Stimulated activated CD8-positive, alpha-beta memory T cell treated with anti-CD3 and anti-CD28 coated beads, Interleukin-4, amount 100 ng/mL, for 4 hours (primary cell): ENCODE measurements at places on chromosomes 11 and 22.

GRCh38 chr11:71329786-71330185 is 77.4 kb upstream of the SHANK2 start:
- no peak for DNase-seq

DNA sequence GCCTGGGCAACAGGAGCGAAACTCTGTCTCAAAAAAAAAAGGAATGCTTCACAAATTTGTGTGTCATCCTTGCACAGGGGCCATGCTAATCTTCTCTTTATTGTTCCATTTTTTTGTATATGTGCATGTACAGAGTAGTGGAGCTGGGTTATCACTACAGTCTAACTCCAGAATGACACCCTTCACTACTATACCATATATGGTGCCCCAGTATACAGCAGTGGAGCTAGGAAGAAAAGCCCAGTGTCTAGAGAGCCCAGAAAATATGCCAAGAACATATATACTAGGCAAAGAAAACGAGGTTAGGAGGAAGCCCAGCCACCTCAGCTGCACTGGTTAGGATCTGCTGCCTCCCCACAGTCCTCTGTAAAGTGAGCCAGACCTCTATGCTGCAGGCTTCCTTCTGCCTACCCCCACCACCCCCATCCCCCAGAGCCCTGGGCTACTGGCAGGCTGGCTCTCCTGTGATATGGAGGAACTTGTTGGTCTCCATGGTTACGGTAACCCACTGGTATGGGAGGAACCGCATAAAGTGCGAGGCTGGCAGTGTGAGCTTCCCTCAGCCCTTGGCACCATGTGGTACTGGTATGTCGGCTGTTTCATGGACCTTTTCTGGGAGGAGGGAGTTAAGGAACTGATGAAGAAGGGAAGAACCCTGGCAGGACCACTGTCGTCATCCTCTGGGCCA is 34.3 kb downstream of the RCOR2 start:
- DNase-seq = no peak

DNA sequence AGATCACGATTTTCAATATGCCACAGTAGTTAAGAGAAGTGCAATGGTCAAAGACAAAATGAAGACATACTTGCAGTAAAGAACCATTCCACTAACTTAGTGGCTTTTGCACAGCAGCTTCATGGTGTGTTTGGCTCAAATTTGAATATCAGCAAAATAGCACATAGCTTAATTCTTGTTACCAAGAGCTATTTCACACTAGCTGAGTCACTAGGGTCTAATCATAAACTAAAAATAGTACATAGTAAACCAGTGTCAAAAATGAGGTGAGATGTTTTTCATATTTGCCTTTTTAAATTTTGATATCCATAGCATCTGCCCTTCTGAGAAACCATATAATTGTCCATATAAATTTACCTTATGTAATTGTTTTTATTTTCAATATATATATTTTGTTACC is 325.0 kb upstream of the LUZP2 start:
- no peak for DNase-seq

GRCh38 chr22:39802682-39803081 is 90.9 kb downstream of the ENTHD1 start:
- no peak for DNase-seq

DNA sequence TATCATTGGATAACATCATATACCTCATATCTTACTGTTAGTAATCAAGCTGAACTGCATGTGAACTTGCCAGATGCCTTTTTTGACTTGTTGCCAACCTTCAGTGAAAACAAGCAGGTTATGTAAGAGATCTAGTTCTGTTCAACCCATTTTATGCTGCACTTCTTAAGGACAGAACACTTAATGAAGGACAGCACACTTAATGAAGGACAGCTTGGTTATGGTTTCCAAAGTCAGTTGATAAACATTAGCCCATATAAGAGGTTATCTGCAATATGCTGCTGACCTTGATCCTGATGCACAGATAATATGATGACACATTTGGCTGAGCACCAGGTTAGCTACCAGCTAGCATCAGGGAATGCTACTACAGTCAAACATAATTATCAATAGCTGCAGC is 358.7 kb upstream of the PDGFD start:
- no peak for DNase-seq

DNA sequence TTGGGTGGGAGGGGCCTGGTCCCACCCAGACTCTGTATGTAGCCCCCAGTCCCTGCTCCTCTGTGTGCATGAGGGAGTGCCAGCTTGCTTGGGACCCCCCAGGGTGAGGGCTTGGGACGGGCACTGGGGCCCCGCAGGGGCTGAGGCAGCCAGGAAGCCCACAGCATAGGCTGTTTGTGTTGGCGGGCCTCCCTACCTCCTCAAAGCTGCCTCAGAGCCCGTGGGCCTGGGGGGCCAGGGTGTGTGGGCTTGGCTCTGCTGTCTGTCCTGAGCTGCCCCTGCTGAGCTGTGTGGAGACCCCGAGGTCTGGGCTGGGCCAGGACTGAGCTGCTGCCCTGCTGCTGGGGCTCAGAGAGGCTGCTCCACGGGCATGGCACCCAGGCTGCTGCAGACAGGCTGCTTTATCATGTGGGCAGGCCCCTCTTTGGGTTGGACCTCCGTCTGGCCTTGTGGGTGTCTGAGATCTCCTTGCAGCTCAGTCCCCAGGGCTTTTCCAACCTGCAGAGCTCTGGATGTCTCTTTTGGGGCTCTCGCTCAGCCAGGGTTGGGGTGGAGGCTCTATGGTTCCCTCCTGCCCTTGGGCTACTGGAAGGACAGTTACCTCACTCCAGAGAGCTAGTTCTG is 3.3 kb downstream of the TSPAN4 start:
- DNase-seq = no peak

- no peak for DNase-seq
These were observed 177.8 kb downstream of the TENM4 start for GRCh38 chr11:79263001-79263400.
